ENCODE measurements at places on chromosomes 16 and 17.

- DNase-seq, result no peak
Measured at GRCh38 chr16:79303959-79304387, 296.6 kb downstream of the MAF start.

DNA sequence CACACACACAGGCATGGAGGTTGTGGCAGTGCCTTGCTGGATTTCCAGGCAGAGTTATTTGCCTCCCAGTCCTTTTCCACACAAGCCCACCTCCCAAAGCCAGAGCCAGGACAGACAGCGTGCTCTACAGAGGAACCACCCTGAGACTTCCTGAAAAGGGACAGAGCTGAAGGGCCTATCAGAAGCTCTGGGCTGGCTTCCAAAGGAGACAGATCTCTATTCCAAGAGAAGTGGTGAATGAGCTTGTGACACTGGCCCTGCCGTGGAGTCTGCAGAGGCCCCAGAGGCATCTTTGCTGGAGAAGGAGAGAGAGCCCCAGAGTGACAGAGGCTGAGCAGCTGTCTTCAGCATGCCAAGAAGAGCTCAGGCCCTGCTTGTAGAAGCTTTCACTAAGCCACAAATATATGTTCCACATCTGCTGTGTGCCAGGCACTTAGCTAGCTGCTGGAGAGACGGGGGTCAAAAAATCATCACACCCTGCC, 8.3 kb upstream of the LPCAT2 start:
- peak; percentile 56 for DNase-seq

DNA sequence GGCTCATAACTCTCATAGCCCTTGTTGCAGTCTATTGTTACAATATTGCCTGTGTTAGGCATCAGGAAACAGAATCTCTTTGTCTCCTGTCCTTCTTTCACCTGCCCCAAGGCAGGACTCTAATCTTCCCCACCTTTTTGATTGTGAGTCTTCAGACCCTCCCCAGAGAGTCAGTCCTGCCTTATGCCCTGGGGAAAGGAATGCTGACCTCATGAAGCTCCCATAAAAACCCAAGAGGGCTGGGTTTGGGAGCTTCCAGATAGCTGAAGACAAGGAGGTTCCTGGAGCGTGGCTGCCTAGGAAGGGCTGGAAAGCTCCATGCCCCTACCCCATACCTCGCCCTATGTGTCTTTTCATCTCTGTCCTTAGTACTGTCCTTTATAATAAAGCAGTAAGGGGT, 688.8 kb downstream of the WWOX start:
- no peak for DNase-seq

- no peak for DNase-seq
Measured at GRCh38 chr17:20267459-20267842, 199.9 kb downstream of the LGALS9B start.

DNA sequence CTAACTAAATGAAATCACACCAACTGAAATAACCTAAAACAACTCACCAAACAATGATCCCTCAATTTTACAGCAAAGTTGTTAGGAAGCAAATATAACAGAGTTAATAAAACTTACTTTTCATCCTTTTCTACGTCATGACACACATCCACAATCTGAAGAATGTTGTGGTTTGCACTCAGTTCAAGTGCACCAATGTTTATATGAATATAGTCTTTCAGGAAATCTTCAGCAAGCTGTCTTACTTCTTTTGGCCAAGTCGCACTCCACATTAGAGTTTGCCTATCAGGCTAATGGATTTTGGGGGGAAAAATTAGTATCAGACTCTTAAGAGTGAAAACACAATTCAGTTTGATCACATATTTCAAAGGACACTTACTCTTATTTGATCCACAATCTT, 3.3 kb downstream of the DDX5 start:
- DNase-seq, result no peak

- DNase-seq, result no peak
Measured at GRCh38 chr16:23802776-23803175, 33.0 kb upstream of the PRKCB start.

GRCh38 chr17:11628831-11629230, 30.6 kb downstream of the DNAH9 start:
- no peak for DNase-seq

DNA sequence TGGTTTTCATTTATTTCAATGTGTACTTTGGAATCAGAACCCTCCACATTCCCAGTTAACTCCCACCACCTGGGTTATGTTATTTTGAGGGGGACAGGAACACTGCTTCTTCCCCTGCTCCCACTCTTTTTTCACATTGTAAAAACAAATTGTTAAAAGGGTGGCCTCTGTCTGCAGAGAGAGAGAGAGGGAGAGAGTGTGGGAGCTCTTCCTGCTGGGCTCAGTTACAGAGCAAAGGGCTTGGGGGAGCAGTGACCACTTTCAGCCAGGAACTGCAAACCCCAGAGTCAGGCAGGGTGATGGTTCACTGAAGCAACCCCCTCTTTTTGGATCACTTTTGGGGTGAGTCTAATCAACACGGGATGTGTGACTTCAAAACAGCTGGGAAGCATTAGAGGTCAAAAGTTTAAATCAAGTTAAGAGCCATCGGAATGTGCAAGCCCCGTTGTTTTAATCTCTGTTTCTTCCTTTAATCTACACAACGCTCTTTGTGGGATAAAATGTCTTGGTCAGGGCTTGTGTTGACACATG, 577.0 kb upstream of the CDH11 start:
- DNase-seq, result no peak

- no peak for DNase-seq
Measured at GRCh38 chr17:77826132-77826873, 132.2 kb upstream of the TNRC6C start.

DNA sequence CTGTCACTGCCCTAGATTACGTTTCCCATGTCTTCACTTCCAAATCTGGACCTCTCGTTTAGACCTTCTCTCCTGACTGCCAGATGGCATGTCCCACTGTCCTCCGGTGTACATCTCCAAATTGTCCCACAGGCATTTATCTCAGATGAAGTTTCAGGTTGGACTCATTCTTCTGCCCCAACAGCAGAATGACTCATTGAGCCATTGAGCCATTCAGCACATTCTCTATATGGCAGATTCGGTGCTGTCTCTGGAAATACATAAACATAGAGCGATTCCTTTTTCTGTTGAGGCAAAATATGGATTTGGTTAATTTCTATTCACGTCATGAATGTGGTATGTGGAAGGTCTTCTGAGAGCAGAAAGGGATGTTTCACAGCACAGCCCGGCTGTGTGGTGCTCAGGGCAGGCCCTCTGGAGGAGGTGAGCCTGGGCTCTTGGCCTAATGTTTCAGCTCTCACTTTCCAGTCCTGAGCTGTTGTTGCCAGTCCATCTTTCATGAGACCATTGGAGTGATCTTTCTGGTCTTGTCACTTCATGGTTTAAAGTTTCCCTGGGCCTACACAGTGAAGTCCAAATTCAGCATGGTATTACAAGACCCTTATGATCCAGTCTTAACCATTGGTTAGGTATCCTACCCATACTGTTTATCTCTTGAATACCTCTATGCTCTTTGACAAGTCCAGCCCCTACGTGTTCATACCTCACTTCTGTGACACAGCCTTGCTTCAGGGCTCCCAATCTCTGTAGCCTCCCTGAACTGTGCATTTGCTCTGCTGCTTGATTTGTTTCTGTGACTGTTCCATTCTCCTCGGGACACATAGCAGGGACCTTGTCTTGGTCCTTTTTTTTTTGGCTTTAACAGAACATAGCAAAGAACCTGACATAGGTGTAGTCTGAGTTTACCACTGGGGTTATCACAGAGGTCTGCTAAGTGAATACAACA, 15.9 kb downstream of the HAPSTR1 start:
- DNase-seq, result no peak

DNA sequence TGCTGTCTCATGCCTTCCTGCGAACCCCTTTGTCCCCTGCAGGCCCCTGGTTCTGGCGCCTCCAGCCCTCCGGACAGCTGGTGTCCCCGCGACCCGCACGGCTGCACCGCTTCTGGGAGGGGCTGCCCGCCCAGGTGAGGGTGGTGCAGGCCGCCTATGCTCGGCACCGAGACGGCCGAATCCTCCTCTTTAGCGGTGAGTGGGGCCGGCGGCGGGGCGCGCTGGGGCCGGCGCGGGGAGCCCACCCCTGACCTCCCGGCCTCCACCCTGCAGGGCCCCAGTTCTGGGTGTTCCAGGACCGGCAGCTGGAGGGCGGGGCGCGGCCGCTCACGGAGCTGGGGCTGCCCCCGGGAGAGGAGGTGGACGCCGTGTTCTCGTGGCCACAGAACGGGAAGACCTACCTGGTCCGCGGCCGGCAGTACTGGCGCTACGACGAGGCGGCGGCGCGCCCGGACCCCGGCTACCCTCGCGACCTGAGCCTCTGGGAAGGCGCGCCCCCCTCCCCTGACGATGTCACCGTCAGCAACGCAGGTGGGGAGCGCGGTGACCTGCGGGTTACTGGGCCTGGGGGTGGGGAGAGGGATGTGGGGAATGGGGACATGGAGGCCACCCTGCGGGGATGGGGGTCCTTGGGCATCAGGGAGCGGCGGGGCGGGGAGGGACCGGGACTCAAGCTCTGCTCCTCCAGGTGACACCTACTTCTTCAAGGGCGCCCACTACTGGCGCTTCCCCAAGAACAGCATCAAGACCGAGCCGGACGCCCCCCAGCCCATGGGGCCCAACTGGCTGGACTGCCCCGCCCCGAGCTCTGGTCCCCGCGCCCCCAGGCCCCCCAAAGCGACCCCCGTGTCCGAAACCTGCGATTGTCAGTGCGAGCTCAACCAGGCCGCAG, 7.1 kb upstream of the IL32 start:
- DNase-seq, result peak; percentile 85

DNA sequence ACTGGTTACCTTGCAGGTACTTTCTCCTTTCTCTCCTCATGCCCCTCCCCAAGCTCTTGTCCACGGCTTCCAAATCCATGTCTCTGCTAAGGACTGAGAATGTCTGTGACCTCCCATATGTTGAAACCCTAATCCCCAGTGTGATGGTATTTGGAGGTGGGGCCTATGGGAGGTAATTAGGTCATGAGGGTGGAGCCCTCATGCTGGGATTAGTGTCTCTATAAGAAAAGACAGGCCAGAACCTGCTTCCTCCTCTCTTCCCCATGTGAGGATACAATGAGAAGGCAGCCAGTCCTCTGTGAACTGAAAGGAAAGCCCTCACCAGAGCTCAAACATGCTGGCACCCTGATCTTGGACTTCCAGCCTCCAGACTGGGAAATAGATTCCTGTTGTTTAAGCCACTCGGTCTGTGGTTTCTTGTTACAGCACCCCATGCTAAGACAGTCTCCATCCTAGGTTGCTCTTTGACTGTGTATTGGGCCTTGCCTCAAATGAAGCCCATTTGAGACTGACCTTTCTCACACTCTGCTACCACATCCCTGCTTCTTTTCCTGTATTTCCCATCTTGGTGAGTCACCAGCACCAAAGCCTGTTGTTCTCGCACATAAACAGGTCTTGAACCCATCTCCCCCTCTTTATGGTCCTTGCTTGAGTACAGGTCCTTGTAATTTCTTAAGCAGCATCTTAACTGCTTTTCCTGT, 135.0 kb downstream of the CDK5R1 start:
- DNase-seq, result no peak

DNA sequence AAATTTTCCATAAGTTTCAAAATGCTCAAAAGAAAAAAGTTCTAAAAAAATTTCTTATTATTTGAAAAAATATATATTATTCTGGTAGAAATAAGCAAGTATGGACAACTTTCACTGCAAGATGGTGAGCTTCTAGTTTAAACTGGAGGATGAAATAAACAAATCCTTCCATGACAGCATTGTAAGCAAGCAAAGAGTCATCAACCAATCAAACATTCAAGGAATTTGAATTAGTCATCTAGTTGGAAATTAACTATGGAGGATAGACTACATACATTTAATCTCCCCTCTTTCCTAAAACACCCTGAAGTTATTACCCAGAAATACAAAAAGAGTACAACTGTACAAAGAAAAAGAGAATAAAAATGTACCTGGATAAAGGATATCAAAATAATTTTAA, 51.0 kb upstream of the IRX5 start:
- no peak for DNase-seq

DNA sequence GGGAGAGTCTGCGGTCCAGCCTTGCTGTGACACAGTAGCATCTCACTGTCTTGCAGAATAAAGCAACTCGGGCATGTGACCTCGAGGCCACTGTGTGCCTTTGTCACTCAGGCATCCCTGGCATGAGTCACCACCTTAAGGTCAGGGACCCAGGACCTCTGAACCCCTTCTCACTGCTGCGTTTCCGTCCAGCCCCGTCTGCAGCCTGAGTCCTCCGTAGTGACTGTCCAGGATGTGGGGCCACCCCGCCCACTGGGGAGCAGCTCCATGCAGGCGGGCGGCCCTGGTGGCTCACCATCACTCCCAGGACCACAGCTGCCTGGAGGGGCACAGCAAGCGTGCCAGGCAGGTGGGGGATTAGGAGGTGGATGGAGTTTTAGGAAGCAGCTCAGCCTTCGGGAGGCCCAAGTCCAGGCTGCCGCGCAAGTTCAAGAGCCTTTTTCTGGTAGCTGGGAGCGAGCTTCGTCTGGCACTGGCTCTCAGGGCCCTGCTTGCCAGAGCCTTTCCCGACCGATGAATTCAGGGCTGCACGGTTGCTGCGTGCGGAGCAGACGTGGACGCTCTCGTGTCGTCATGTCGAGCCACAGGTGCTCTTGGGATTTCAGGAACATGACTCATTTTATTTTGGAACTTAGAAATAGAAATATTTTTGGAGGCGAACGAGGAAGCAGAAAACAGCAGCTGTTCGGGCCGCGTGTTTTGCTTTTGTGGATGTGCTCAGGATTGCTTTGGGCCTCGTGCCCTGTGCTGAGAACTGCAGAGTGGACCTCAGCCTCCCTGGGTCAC, 16.8 kb downstream of the KCTD5 start:
- no peak for DNase-seq

GRCh38 chr16:47925811-47926460, 229.9 kb downstream of the ABCC12 start:
- no peak for DNase-seq

DNA sequence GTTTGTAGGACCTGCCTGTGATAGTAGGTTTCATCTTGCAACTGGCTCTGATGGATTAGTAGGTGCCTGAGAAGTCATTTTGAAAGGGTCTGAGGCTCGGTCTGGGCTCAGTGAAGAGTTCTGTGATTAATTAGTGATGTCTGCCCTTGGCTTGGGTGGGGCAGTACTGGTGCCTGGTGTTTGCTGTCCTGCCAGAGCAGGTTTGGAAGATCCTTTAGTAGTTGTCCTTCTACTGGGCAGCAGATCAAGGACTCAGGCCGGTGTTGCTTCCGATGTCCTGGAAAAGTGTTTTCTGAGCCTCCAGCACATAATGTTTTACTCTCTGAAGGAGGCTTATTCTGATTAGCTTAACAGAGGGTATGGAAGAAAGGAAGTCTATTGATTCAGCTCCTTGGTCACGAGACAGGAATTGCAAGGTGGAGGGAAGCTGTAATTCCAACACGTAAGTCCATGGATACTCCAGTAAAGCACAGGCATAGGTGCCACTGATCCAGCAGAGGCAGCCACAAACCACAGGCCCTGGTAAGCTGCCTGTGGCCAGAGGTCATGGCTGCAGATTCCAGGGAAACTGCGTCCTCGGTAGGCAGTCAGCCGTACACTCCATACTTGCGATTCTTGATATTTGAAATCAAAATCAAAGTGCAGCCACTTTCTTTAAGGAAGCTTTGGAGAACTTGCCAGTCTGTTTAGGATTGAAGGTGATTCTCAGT, 18.7 kb downstream of the HLF start:
- no peak for DNase-seq

All from activated CD4-positive, alpha-beta T cell treated with anti-CD3 and anti-CD28 coated beads, Interleukin-2, amount 10 ng/mL, durations not matched to agents 24 days and 14 days (primary cell).